Stimulated activated CD4-positive, alpha-beta T cell treated with anti-CD3 and anti-CD28 coated beads, Interleukin-15, amount 100 ng/mL, for 1 hour (primary cell): ENCODE measurements at places on chromosomes 1 and 21.

- DNase-seq, result no peak
Observed at GRCh38 chr1:145889722-145890121, 4.1 kb upstream of the ANKRD35 start.

DNA sequence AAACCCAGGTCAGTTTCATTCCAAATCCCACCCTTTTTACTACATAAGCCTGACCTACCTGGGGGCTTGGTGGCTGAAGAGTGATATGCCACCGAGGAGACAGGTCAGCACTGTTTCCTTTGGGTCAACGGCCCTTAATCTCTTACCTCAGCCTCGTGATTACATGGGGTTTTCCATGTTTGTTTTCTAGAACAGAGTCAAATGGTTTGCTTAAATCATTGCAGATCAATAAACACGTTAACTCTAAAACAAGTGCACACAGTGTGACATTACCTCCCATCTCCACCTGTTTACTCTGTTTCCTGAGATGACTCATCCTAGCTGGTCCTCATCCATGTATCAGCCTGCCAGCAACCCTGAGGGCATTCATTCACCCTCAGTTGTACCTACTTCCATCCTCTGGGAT is 40.8 kb upstream of the TP53BP2 start:
- no peak for DNase-seq

DNA sequence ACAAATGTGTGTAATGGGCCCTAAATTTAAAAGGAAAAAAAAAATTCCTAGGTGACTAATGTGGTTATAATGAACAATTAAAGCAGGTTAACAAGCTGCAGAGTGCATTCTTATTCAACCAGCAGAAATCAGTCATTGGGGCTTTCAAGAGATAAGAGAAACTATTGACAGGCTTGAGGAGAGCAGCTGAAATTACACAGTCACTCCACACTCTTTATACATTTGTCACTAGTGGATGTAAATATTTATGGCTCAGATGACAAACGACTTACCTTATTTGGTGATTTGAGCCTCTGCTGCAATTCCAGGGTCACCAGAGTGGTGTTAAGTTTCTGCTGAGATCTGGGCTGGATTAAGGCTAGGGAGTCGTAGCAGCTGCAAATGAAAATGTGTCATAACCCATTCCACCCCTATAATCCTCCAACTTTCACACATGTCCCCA is 896.3 kb downstream of the TTLL7 start:
- no peak for DNase-seq

DNA sequence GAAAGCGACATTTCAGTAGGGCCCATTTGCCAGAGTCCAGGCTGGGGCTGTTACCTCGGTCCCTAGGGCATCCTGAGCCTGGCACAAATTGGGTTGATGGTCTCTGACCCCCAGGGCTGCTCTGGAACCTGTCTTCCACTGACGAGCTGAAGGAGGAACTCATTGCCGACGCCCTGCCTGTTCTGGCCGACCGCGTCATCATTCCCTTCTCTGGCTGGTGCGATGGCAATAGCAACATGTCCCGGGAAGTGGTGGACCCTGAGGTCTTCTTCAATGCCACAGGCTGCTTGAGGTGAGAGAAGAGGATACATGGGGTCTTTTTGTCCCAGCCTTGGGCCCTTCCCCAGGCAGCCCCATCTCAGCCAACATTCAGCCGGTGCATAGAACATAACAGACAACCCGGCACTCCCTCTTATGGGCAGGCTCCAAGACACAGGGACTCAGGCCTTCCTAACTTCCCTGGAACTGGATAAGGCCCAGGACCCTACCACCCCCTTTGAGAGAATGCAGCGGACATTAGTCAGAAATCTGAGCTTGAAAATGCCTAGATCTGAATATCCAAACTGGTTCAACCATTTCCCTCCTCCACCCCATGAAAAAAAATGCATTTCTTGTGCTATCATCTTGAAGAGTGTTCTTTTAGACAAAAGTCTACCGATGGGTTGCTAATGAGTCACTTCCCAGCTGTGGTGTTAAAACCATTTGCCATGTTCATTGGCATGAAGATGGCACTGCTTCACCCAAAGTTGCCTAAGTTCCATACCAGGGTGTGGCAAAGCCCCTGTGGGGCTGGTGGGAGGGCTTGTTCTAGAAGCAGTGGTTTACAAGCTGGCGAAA is 35.4 kb downstream of the PKP1 start:
- DNase-seq, result no peak

DNA sequence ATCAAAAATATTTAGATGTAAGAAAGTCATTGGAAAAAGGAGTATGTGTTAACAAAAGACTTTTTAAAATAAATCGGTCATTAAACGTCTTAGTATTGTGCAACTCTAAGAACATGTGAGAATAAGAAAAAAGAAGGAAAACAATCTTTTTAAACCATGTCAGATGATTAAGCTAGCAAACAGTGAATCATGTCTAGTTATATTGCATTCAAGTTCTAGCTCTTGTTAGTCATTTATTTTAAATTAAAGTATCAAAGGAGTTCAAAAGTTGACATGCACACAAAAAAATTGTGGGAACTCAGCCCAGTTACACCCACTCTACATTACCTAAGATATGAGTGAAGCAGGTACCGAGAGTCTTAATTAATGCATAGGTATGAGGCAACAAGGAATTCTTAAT is 9.8 kb downstream of the FRRS1 start:
- DNase-seq, result no peak

- DNase-seq, result peak; percentile 10
Observed at GRCh38 chr1:28199328-28200233, 23.1 kb upstream of the PTAFR start.

- no peak for DNase-seq
Observed at GRCh38 chr1:234089396-234089795, 184.9 kb downstream of the SLC35F3 start.

- DNase-seq, result no peak
Observed at GRCh38 chr1:160125746-160126145, 10.2 kb downstream of the ATP1A2 start.

GRCh38 chr1:45065083-45065482 is 53.0 kb downstream of the UROD start:
- DNase-seq, result no peak
